ENCODE measurements at places on chromosomes 1 and 21.
A peak's percentile ranks its signal among the peaks of the same experiment; 100 is the strongest.

DNA sequence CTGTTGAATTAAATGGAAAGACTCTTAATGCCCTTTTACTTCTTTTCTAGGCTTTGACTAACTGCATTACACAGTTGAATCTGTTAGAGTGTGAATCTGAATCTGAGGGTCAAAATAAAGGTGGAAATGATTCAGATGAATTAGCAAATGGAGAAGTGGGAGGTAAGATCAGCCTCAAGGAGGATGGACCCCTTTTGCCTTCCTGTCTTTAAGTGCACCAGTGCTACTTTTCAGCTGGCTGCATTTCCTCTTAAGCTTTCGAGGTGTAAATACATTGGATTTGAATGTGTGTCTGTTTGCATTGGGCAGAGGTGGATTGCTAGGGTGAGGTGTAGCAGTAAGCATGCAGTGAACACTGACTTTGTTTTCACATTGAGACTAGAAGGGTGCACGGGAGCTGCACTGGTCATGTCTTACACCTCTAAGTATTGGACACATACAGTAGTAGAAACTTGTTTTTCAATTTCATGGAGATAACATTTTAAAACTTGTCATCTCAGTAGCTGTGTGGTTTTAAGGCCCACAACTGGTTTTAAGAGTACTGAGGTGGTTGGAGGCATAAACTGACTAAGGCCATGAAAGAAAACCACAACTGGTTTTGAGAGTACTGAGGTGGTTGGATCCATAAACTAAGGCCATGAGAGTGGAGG lies 35.4 kb downstream of the MIA3 start:
- no peak for DNase-seq

GRCh38 chr1:16133007-16133961 lies 22.6 kb downstream of the EPHA2 start:
- no peak for DNase-seq

- DNase-seq: peak; percentile 95
Measured at GRCh38 chr1:18956193-18957135, at the start of gene IFFO2. Gene IFFO2, minus strand, starts transcription at chr1:18956676. Its CDS starts 344 bp downstream, at chr1:18956332.

DNA sequence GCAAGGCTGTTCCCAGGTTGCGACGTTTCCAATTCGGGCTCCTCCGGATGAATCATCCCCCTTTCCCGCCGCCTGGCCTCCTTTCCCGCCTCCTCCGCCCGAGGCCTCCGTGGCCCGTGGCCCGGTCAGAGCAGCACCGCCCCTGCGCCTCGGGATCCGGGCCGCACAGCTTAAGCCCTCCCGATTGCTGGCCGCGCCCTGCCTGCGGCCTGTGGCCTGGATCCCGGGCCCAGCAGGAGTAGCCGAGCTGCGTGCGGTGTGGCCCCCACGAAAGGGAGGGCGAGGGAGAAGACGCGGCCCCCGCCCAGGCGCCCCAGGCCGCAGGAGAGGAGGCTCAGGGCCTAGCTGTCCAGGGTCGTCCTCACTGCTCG lies 1.0 kb downstream of the TMEM200B start:
- peak; percentile 89 for DNase-seq

DNA sequence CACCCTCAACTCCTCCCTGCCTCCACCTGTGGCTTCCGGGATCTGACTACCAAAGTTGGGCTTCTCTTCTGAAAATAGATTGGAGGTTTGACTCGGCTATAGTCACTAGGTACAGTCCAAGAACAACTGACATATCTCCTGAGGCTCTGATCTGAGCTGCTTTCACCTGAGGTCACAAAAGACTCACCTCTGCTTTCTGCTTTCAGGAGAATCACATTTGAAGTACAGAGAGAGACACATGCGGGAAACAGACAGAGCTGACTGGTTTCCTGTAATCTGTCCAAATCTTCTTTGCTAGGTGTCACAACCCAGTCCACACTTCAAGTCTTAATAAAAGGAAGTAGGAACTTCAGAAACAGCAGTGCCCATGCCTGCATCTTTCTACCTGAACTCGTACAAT lies 245.4 kb upstream of the CHRM3 start:
- no peak for DNase-seq

GRCh38 chr1:96095849-96096612 lies 625.6 kb upstream of the PTBP2 start:
- DNase-seq: no peak

GRCh38 chr1:115794976-115795639 lies 26.6 kb upstream of the CASQ2 start:
- DNase-seq: no peak

GRCh38 chr1:64877151-64877550 lies 89.2 kb downstream of the JAK1 start:
- DNase-seq: no peak

- peak; percentile 32 for DNase-seq
Measured at GRCh38 chr1:96840396-96840795, 118.8 kb downstream of the PTBP2 start.
